ENCODE measurements at places on chromosomes 7 and 10.

DNA sequence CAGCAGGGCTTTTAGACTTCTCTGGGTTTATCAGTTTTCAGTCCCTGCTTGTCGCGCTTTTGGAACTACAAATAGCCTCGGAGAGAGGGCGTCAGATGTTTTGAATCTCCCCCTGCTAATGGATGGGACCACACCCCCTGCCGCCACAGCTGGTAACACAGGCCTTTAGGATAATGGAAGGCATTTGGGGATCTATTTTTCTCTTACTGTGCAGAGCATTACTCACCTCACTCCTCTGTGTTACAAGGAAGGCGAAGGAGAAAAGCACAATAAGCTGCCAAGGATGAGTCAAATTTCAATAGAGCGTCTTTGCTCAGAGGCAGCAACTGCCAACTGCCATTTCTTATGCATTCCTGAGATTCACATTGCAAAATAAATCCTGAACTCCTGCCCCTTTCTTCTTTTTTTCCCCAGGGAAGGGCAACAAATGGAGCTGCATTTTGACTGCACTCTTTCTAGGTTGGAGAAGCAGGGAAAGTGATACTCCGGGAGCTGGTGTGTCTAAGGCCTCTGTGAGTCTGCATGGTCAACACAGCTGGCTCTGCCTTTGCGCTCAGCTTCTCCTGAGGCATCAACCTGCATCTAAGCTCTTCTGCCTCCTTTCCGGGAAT, 31.5 kb upstream of the SMNDC1 start:
- no peak for DNase-seq

DNA sequence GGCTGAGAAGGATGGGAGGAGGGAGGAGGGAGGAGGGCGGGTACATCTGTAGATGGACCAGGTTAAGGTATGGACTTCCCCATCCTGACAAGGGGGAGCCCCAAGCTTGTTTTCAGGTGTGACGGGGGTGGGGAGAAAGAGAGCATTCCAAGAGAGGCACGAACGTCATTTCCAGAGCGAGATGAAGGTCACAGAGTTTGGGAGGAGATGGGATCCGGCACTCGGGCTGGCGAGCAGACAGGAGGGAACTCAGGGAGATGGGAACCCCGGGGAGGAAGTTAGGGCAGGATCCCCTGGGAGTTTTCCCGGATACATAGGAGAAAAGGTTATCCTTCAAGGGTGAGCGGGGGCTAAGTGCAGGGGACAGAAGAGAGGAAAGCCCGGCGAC, 118.8 kb downstream of the CUX1 start:
- DNase-seq = no peak

GRCh38 chr10:75651417-75651816, 220.0 kb downstream of the LRMDA start:
- no peak for DNase-seq

- DNase-seq = no peak
Measured at GRCh38 chr10:23088609-23089008, 6.8 kb upstream of the MSRB2 start.

- no peak for DNase-seq
Measured at GRCh38 chr7:36387435-36388231, 2.0 kb upstream of the ANLN start.

- DNase-seq = no peak
Measured at GRCh38 chr10:132589681-132590080, 52.1 kb downstream of the INPP5A start.

DNA sequence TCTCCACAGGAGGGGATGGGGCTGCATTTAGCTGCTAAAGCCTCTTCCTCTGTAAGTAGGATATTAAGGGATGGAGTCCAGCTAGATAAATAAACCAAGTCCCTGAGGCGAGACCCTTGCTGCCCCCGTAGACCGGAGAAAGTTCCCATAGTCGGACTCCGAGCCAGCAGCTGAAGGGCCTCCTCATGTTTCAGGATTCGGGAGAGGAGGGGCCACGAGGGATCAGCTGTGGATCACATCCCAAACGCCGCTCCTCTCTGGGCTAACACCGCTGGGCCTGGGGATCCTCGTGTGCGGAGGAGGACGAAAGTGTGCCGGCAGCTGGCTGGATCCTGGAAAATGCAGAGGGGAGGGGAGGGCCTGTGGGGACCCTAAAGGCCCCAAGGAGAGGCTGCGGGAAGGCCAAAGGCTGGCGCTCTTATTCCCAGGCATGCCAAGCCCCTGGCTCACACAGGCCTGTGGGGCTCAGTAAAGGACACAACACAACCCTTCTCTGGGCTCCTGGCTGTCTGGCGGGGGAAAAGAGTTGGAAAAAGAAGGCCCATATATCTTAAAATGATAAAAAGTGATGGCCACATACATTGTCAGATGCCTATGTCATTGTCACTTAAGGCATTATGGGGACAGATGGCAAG, 82.5 kb upstream of the TMEM72 start:
- no peak for DNase-seq

- DNase-seq = no peak
Measured at GRCh38 chr10:62916141-62916603, 100.0 kb upstream of the EGR2 start.

DNA sequence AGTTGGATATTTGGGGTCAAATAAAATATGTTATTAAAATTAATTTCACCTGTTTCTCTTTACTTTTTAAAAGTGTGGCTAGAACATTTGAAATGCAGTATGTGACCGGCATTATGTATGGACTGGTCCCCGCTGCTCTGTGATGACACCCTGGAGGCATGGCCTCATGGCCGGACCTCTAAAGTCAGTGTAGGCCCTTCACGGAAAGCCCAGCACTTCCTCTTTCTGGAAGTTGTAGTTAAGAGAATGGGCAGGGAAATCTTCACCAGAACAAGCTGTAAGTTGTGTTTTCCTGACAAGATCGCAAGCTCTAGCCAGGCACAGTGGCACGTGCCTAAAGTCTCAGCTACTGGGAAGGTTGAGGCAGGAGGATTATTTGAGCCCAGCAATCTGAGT, 38.3 kb upstream of the SRGN start:
- DNase-seq = no peak

GRCh38 chr7:84249656-84250055, 55.1 kb upstream of the SEMA3A start:
- no peak for DNase-seq

- no peak for DNase-seq
Measured at GRCh38 chr10:101776161-101776817, 375 bp upstream of the FGF8 start.

- no peak for DNase-seq
Measured at GRCh38 chr7:27314111-27314510, 71.5 kb downstream of the EVX1 start.

DNA sequence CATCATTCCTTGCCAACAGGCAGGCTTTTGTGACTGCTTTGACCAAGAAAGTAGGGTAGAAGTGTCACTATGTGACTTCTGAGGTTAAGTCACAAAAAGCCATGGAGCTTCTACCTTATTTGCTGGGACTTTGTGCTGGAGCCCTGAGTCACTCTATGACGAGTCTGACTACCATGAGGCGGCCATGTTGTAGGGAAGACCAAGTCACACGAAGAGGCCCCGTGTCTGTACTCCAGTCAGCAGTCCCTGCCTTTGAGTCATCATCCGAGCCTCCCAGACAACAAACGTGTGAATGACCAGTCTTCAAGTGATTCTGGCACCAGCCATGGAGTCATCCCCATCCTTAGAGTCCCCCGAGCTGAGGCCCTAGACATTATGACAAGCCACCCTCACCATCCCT, 3.5 kb upstream of the MYL10 start:
- no peak for DNase-seq

DNA sequence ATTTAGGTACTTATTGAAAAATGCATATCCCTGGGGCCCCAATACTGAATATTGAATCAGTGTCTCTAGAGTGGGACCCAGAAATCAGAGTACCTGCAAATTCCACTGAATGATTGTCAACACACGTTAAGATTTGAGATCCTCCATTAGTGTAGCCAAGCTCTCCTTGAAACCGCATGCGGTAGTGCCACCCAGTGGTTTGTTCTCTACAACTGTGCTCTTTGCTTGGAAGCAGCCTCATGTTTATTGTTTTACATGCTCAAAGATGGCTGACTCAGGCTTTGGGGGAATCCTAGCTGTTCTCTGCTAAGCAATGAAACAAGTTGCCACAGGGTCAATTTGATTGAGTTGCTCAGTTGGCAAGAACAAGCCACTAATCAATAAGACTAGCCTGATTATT, 340.2 kb upstream of the CELF2 start:
- DNase-seq = no peak

DNA sequence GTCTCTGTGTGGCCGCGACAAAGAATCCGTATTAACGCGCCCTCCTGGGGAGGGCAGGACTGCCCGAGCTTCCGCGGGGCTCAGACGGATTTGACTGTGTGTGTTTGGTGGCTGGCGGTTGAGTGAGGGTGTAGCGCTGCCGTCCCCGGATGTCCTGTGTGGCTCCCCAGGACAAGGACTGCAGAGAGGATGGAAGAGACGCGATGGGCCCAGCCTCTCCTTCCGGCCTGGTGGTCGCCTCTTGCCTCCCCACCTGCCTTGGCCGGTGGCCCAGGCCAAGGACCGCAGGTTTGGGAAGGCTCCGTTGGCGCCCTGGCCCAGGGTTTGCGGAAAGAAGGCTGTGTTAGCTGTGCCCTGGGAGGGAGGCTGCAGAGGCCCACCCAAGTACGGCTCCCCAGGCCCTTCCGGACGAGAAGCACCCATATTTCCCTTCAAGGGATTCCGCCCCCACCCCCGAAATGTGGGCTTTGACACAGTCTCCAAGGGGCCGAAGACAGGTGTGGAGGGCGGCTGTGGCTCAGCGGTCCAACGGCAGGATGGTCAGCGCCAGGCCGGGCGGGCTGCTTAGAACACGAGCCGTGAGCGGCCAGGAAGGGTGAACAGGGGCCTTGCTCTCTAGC, 2.3 kb downstream of the UNCX start:
- DNase-seq = no peak

DNA sequence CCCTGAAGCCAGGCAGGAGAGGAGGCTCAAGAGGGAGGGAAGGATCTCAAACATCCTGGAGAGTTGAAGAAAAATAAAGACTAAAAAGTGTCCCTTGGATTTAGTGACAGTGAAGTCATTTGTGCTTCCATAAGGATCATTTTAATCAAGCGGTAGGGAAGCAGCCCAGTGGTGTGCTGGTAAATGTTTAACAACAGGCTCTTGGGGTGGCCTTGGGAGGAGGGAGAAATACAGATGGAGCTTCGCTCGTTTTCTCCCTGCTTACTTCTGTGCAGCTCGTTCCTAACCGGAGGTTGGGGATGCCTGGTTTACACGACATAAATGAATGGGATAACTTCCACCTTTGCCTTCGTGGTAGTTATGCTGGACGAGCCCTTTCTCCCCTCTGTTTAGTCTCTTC, 140.0 kb downstream of the CAMK1D start:
- no peak for DNase-seq

DNA sequence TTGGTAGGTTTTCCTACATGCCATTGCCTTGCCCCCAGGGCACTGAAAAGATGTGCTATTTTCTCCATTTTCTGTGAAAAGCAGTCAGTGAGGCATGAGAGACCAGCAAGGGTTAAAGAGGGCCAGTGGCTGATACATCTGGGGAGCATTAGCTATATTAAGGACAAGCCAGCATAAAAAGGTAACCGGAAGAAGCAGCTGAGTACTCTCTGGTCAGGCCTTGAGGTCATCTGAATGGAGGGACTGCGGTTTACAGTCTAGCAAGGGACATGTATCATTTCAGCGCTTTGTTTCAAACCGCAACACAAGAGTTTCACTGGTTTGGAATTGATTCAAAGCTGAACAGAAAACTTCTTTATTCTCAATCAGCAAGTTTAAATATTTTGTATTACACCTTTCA, 120.4 kb downstream of the EPDR1 start:
- no peak for DNase-seq

DNA sequence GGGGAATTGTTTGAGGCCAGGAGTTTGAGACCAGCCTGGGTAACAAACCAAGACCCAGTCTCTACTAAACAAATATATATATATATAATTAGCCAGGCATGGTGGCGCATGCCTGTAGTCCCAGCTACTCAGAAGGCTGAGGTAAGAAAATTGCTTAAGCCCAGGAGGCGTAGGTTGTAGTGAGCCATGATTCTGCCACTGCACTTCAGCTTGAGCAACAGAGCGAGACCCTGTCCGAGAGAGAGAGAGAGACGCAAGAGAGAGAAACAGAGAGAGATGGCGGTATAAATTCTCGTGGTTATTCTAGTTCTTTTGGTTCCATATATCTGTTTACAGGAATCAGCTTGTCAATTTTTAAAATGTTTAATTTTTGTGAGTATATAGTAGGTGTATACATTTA, 94.0 kb downstream of the TBXAS1 start:
- DNase-seq = no peak

DNA sequence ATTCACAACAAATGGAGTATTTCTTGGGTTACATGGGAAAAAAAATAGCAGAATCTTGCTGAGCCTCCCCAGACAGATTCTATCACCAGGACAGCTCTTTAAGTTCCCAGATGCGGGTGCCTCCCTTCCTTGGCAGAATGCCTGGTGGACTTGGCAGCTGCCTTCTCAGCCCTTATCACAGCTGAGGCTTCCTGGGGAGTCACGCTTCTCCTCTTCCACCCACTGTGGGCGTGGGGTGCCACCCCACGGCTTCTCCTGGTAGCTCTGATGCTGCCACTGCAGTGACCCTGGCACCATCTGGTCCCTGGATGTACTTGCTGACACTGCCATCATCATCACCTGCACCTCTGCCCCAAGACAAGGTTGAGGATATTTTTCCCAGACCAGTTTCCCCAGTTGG, 16.2 kb upstream of the NME8 start:
- no peak for DNase-seq

DNA sequence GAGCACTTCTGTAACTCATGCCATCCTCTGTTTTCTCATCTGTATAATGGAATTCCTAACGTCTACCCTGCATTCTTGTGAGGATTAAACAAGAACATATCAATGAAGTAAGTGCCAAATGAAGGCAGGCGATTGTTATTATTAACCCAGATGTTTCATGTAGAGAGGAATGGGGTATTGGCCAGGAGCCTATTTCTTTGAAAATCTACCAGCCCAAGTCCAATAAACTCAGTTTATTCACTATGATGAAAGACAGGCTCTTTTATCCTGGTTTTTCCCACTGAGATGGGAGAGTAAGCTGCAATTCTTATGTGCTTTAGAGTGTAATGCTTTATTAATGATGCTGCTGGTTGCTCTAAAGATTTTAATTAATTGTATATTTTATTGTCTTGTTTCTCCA, 9.6 kb downstream of the CTTNBP2 start:
- no peak for DNase-seq

DNA sequence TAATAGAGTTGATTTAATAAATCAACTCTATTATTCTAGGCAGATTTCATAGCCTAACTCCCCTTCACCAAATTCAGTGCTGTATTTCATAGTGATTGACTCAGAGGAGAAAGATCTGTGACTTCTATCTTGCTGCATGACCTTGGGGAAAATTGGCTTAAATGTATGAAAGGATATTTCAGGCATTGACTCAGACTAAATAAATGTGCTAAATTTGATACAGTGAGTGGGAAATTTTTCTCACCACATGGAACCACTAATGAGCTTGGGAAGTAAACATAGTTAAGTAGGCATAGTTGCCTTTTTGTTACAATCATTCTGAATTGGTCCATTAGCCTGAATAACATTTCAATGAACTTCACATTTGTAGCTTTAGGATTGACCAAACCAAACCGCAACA, 89.0 kb upstream of the PRPS1L1 start:
- DNase-seq = no peak

GRCh38 chr7:28311670-28312069, 100.6 kb upstream of the CREB5 start:
- DNase-seq = no peak
